Large intestine (tissue), 12 donors: ENCODE measurements at places on chromosomes 2 and 18. TPM values are rescaled to one million over a fixed set of nuclear protein-coding genes. Genes with fewer than 3 reads are reported as not detected.

- no peak for DNase-seq
Measured at GRCh38 chr18:49652881-49653724, 91.2 kb downstream of the LIPG start.

GRCh38 chr2:216365518-216365917, 6.8 kb downstream of the MARCHF4 start:
- DNase-seq: no peak

- DNase-seq: no peak
Measured at GRCh38 chr2:177667626-177668025, 275.1 kb downstream of the AGPS start.

MGAT4A gene
- polyA plus RNA-seq: 37.5 TPM

- DNase-seq: no peak
Measured at GRCh38 chr2:207157162-207157481, 8.6 kb downstream of the KLF7 start.

DNA sequence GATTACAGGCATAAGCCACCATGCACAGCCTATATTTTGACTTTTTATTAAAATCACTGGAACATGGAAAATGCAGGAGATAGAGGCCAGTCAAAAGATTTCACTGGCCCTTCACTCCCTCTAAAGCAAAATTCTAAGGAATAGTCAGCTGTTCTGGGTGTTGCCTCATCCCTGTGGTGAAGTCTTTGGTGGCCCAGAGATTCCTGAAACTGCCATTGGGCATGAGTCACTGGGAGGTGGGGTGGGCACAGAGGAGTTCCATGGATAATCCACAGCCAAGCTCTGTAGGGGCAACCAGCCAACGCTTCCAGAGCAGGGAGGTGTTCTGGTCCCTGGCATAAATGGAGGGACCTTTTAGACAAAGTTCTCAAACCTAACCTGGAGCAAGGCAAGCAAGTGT, 89.7 kb upstream of the TTC39C start:
- DNase-seq: no peak

- DNase-seq: no peak
Measured at GRCh38 chr2:241835611-241836010, 23.1 kb downstream of the PDCD1 start.
